ENCODE measurements at places on chromosomes 7 and 10.

DNA sequence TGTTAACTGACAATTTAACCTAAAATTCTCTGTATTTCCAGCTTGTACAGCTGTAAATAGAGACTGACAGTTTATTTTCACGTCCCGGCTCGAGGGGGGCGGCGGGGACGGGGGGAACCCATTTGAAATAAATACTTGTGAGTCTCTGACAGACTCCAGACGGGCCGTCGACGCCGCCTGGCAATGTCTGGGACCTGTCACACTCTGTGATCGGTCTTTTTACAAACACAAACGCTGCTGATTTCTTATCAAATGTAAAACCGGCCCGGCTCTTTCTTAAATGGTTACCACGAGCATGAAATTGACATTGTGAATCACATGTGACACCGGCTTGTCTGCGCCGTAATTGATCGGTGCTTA, 57.0 kb downstream of the UNCX start:
- DNase-seq = no peak

GRCh38 chr7:20861468-20861867, 74.8 kb upstream of the SP8 start:
- no peak for DNase-seq

DNA sequence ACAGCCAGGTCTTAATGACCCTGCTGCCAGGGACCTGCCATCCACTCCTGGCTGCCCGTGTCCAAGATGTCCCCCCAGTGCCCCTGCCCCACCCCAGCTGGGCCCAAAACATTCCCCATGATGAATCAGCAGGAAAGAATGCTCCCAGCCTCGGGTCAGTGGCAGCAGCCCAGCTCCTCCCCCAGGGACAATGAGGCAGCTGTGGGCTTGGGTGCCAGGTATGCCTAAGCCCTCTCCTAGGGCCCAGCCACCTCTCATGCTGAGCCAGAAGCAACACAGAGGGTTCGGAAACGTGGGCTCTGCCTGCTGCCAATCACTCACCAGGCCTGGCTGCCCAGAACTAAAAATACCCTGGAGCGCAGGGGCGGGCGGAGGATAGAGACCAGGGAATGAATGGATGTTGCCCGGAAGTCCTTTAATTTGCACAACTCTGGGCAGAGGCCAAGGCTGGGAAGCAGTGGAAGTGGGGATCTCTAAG, 1.5 kb upstream of the LOXL4 start:
- no peak for DNase-seq

DNA sequence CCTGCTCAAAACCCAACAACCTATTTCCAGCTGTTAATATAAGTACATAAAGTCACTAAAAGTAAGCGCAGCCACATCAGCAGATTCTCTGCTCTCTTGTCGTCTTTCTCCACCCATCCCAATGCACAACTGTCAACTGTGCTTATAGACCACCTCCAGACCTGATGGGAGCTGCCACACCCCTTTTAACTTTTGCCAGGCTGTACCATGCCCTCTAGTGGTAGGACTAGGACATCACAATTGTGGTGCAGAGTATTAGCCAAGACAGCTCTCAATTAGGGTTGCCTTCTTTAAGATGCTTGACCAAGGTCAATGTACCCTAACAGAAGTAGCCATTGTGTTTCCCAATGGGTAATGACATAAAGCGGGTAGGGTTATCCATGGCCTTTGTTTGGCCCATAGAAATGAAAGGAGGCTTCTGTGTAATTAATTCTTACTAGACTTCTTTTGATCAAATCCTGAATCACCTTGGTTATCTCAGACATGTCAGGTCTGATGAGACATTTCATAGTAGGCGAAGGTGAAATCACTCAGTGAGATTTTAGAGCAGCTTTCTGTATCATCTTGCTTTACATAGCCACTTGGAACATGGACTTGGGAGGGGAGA, 68.1 kb downstream of the SCRN1 start:
- DNase-seq = peak; percentile 63

GRCh38 chr10:88271761-88272543, 311.2 kb downstream of the RNLS start:
- no peak for DNase-seq

DNA sequence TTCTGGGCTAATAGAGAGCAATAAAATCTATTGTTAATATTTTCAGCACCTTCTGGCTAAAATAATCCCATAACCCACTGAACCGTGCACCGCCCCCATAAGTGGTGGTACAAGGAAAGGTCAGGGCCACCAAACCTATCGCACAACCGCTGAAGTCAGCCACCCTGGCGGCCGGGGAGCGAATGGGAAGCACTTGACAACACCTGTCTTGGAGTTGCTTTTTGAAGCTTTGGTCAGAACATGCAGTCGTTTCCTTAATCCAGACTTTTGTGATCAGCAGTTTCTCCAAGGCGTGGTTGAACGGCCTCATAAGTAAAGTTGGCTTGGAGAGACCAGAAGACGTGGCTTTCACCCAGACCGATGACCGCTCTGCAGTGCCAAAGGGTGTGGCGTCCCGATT, 97.4 kb downstream of the DNAJB6 start:
- peak; percentile 2 for DNase-seq

DNA sequence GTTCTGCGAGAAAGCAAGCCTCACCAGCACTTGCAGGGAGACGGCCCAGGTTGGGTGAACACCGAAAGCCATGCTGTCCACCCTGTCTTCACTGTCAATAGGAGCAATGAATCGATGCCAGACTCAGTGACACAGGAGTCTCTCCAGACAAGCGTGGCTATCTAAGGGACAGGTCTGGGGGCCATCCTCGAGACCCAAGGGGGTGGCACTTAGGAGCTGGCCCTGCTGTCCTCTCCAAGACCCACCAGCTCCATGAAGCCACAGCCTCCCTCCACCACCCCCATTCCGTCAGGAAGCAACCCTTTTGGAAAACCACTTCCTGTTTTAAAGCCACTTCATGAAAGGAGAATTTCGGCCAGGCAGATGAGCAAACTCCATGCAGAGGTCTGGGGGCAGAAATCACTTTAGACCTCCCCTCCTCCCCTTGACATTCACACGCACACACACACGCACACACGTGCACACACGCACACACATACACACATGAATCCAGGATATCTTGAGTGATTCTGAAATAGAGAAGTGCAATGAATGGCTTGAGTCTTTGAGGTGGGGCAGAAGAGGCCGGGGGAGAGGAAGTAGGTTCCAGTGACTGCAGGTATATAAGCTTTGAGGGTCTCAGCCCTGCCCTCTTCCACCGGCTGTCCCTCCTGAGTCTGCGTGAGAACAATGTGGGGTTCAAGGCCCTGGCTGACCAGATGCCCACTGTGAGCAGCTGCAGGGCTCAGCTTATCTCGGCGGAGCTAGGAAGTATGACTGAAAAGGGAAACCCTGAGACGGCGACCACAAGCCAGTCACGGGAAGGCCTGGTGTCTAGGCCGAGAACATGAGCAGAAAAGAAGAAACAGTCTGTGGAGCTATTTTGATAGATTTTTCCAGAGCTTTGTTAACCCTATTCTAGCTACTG, 25.0 kb downstream of the RGS10 start:
- DNase-seq = no peak

DNA sequence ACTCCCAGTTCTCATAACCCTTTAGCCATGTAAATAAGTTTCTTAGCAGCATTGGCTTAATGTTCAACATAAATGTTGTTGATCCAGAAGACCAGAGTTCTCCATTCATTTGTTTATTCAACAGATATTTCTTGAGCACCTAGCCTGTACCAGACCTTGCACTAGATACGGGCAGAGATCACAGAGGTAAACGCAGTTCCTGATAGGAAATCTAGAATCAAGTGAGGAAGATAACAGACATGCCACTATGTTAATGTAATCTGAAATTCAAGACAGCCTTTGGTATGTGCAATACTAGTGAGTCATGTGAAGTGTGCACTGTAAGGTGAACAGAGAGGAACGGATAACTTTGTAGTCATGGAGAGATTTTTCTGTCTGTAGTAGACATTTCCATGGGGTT, 3.0 kb downstream of the BUB3 start:
- DNase-seq = no peak

GRCh38 chr7:46072722-46073121, 151.7 kb upstream of the IGFBP3 start:
- DNase-seq = no peak

DNA sequence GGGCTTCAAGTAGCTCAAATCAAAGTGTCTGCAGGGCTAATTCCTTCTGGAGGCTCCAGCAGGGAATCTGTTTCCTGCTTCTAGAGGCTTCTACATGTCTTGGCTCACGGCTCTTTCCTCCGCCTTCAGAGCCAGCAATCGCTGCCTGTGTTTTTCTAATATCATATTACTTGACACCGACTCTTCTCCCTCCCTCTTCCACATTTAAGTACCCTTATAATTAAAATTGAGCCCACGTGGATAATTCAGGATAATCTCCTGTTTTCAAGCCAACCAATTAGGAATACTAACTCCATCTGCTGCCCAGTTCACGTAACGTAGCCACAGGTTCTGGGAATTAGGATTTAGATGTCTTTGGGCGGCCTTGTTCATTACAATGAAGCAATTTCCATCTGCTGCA, 372.2 kb downstream of the DPP6 start:
- no peak for DNase-seq

DNA sequence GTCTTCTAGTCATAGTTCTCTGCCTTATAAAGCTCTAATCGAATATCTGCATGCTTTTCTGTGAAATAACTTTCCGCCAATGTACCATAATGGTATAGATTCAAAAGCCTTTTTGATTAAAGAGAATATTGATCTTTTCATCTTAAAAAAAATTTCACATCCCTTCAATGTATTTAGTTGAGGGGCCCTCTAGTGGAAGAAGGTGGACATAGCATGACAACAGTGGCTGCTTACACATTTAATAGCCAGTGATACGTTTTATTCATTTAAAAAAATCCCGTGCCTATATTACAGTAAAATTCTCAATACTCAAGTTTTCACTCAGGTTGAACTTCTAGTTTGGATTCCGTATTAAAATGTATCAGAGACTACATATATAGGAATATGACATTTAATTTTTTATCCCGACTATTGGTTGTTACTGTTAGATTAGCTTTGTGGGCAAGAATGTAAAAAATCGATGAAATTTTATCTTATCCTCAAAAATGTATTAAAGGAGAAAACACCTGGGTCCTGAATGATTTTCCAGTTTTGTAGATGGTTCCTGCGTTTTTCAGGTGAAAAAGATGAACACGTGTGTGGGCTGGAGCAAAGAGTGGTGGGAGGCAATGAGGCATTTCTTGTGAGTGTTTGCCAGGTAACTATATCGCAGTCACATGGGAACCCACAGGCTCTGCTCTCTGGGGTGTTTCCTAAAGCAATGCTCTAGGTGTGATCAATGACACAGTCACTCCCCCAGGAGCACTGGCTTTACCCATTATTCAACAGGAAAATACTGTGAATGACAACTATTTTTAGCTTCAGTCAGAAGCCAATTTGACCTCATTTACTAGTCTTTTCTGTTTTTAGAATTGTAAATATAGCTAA, 24.1 kb upstream of the PNLIP start:
- peak; percentile 41 for DNase-seq

GRCh38 chr10:60175441-60175971, 214.2 kb downstream of the ANK3 start:
- DNase-seq = peak; percentile 22

DNA sequence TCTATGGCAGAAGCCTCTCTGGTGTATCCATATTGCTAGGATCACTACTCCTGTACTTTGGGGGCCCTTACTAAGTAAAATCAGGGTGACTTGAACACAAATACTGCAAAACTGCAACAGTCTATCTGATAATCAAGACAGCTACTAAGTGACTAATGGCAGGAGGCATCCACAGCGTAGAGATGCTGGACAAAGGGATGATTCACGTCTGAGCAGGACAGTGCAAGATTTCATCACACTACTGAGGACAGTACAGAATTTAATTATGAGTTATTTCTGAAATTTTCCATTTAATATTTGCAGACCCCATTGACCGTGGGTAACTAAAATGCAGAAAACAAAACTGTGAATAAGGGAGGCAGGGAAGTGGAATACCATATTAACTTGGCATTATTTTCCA, 10.4 kb downstream of the CUL2 start:
- no peak for DNase-seq

GRCh38 chr7:31811650-31812461, 124.8 kb downstream of the PPP1R17 start:
- DNase-seq = no peak

GRCh38 chr7:151342102-151342646, 562 bp downstream of the NUB1 start:
- DNase-seq = no peak

- peak; percentile 49 for DNase-seq
Measured at GRCh38 chr10:70458329-70459060, 17.0 kb upstream of the NODAL start.

GRCh38 chr10:86113044-86113443, 253.6 kb downstream of the GRID1 start:
- no peak for DNase-seq

All from endothelial cell (in vitro differentiated cells).